Activated naive CD4-positive, alpha-beta T cell treated with Interleukin-2 at 50 U/mL for 16 hours (primary cell): ENCODE measurements at places on chromosomes 1 and 21.

DNA sequence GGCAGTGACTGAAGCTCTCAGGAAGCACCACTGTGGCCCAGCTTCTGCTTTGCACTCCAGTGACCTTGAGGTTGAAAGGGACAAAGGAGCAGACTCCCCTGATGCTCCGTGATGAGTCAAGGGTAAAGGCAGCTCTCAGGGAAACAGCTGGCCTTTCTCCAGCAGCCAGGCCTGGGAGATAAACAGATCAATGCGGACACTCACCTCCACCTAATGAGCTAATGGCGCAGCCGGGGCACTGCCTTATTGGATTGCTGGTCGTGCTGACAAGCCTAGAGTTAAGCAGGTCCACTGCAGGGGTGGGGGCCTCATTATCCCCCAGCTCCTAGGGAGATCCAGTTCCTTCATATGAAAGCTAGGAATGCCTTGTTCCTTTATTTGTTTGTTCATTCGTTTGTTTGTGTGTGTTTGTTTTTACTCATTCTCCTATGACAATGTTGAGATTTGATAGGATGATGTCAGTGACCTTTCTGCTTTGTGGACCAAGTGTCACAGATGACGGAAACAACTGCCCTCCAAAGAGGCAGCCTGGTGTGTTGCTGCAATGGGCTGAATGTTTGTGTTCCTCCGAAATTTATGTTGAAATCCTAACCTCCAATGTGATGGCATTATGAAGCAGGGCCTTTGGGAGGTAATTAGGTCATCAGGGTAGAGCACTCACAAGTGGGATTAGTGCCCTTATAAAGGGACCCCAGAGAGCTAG, 141.4 kb upstream of the BEND5 start:
- no peak for DNase-seq

- DNase-seq: no peak
Observed at GRCh38 chr1:150259758-150260669, 2.4 kb downstream of the CA14 start.

GRCh38 chr1:202810615-202811295, at the start of gene PCAT6:
PCAT6 (plus strand) TSS chr1:202810954.
- DNase-seq: peak; percentile 87

DNA sequence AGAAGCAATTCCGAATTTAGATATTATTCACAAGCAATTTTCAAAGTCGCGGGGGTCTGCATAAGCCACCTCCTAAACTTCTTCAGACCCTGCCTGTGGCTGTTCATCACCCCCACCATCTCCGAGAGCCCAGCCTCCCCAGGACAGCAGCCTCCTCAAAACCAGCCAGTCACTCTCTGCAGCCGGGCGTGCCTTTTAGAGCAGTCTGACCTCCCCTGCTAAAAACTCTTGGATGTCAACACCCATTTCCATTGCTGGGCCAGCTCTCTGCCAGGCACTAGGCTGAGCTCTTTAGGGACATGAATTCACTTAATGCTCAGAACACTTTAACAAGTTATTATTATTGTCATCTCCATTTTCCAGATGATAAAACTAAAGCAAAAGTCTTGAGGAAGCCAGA, 11.7 kb downstream of the ADPRS start:
- no peak for DNase-seq

DNA sequence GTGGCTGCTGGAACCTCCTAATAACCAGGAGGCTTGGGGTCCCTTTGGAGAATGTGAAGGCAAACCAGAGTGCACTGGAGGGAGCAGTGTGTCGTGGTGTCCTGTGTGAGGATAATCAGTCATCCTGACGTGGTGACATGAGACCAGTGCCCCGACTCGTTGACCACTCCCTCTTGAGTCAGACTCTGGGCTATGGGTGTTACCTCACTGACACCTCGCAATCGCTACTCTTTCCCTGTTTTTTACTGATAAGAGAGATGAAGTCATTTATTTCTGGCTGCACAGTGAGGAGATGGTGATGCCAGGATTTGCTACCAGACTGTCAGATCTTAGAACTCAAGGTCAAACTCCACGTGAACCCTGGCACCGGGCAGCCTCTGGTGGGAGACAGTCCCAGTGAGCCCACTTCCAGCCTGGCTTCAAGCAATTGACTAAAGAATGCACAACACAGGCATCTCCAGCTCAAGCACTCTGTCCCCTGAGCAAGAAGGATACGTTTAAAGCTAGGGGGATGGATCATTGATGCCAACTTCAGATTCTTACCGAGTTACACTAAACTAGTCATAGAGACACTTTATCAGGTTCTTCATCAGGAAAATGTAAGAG, 30.3 kb downstream of the UBASH3A start:
- DNase-seq: no peak
